ENCODE measurements at places on chromosomes 11 and 22.

DNA sequence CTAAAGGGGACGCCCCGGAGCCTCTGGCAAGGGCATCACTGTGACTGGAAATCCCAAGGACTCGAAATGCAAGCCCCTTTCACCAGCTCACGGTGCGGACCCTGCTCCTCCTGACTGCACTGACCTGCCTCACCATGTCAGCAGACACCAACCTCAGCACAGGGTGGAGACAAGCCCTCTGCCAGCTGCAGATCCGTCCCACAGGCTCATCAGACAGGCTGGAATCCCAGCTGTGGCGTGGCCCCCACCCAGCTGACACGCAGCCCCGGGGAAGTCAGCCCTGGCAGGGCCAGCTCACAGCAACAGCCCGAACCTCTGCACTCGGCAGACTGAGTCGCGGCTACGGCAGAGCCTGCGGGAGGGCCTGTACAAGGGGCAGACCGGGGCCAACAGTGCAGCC is 36.8 kb downstream of the BRD1 start:
- no peak for DNase-seq

DNA sequence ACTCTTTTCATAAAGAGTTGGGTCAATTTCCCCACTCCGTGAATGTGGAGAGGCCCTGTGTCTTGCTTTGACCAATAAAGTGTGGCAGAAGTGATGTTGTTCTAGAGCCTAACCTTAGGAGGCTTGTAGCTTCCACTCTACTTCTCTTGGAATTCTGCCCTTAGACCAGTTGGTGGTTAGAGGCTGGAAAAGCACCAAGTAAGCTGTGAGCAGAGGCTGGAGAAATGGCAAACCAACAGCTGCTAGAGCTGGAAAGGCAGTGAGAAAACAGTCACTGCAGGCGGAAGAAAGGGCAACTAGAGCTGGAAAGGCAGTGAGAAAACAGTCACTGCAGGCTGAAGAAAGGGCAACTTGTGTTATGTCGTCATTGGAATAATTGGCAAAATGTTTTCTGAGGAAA is 29.8 kb upstream of the MSANTD2 start:
- no peak for DNase-seq

GRCh38 chr11:103842795-103843194 is 193.6 kb upstream of the DDI1 start:
- DNase-seq, result no peak

GRCh38 chr11:91459840-91460239 is 764.8 kb upstream of the FAT3 start:
- no peak for DNase-seq

DNA sequence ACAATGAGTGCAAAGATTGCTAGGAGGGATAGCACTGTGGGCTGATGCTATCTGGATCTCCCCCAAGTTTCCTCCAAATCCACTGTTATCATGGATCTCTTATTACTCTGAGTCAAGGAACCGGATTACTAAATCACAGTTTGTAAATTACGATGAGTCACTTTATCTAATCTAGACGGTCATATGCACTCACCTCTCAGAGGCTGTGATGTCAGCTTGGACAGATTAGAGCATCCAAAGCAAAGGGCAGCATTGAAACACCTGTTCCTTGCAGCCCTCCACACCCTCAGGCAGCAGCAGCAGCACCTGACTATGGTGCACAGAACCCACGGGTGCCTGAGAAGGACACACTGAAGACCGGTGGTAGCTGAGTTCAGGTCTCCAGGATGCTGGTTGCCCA is 14.0 kb upstream of the POU2AF1 start:
- no peak for DNase-seq

- DNase-seq, result no peak
Measured at GRCh38 chr22:26362471-26362870, 66.6 kb upstream of the ASPHD2 start.

- no peak for DNase-seq
Measured at GRCh38 chr11:79363256-79363655, 77.6 kb downstream of the TENM4 start.

DNA sequence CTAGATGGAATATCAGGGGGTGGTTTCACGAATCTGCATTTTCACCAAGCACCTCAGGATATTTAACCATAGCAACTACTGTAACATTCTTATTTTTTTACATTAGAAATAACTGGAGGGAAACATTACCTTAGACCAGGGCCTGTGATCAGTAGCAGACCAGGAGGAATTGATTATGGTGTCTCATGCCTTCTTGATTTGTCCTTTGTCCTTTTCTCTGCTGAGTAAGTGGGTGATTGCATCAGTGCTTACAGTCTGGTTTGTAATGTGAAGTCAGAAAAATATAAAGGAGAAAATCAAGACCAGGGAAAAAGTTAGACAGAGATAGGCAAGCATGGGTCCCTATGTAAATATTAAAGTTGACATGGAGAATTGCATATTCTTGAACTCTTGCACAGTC is 703.3 kb downstream of the NELL1 start:
- DNase-seq, result no peak

GRCh38 chr22:20803696-20804324 is 29.9 kb downstream of the SERPIND1 start:
- DNase-seq, result no peak

GRCh38 chr22:17198170-17199002 is 20.8 kb downstream of the ADA2 start:
- no peak for DNase-seq

DNA sequence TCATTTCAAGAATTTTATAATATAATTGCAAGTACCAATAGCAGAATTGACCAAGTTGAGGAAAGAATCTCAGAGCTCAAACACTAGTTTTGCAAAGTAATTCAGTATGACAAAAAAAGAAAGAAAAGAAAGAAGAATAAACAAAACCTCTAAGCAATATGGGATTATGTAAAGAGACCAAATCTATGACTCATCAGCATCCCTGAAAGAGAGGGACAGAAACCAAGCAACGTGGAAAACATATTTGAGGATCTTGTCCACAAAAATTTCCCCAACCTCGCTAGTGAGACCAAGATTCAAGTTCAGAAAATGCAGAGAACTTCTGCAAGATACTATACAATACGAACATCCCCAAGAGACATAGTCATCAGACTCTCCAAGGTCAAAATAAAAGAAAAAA is 203.7 kb upstream of the DDI1 start:
- DNase-seq, result no peak

Data from GM12878 (cell line).